ENCODE measurements at places on chromosomes 13 and 19.

- no peak for DNase-seq
These were observed 137.1 kb downstream of the SLC7A1 start for GRCh38 chr13:29458419-29458818.

GRCh38 chr13:107562203-107562602, 653.1 kb downstream of the LIG4 start:
- DNase-seq: no peak

GRCh38 chr13:84352946-84353345, 470.7 kb upstream of the SLITRK1 start:
- DNase-seq: no peak

DNA sequence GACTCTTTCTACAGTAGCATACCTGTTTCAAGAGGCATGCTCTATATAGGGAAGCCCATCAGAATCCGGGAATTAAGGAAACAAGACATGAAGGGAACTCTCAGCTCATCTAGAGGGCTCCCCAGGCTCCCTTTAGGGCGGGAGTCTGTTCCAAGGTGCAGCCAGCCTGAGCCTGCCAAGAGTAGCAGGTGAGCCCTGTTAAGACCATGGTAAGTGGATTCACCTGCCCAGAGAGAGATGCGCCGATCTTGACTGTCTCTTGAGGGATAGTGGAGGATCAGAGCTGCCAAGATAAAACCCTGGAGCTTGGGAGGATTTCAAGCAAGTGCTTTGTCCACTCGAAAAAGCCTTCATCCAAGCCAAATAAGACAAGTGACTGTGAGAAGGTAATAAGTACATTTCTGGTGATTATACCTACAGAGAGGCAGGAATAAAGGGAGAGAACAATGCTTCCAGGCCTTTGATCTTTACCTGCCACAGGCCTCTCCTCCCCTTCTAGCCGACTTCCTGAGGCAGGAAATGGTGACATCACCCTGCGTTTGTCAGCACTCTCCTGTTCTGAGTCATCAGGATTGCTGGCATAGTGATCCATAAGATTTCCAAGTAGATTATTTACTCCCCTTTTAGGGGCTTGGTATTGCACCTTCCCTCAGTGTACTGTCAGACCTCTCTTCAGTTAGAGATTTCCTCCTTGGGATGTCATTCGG, 31.5 kb downstream of the KLF5 start:
- no peak for DNase-seq

DNA sequence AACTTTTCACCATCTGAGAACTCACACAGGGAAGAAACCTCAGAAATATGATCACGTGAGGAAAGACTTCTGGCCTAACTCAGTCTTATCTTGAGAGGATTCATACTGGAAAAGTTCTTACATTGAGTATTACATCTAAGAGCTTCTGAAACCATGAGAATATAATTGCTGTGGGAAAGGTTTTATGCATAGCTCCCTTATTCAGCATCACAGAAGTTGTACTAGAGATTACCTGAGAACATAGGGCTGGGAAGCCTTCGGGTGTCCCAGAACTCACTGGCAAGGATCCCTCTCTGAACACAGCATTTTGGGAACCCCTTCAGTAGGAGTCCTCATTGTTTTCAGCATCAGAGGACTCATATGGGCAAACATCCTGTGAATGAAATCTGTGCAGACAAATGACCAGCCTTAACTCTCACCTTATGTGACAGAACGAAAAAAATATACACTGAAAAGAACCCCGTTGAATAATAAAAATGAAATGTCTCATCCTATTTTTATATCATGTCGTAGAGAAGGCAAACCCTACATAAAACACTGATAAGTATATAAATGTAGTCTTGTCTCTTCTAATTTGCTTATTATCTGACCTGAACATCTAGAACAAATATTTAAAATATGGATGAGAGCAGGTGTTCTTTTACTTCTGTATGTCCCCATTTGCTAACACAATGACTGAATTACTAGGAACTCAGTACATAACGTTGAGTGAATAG, 14.2 kb downstream of the ZNF274 start:
- no peak for DNase-seq

- no peak for DNase-seq
These were observed 82.8 kb downstream of the ITGBL1 start for GRCh38 chr13:101535192-101535746.

DNA sequence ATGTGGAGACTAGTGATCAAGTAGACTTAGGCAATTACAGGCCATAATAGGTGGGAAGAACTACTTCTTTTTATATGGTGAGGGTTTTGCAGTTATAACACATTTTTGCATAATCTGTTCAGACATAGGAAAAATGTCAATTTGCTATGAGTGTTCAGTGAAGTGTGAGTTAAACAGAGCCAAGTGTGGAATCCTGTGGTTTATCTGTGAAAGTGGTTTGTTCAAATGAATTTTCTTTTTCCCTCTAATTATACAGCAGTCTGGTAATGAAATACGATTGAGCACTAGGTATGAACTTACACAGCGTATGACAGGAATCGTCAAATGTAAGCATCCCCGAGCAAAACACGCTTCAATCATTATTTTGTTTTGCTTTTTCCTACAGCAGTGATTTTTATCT, 178.3 kb downstream of the STK24 start:
- DNase-seq: no peak

DNA sequence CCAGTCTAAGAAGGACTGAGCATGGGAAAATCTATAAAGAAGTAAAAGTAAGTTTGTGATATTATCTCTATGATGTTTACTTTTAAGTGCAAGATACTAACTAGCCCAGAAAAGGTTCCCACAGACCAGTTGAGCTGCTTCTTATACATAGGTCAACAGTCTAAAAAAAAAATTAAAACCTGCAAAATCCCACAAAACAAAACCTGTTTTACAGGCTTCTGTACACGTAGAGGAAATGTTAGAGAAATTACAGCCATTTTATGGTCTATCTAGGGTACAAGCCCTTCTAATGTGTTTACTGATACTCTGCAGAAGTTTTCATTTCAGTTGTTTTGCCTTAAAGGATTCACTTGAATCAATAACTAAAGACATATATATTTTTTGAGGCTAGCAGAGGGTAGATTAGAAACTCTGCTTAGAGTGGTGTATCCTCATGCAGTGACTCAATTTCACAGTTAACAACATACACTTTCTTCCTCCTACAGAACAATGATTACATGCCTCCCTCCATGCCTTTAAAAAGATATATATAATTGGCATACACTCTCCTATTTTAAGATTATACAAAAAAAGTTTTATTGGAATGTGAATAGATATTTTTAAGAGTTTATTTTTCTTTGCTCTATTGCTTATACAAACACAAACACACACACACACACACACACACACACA, 43.9 kb downstream of the CAB39L start:
- no peak for DNase-seq

- no peak for DNase-seq
These were observed 54.6 kb downstream of the TRPM4 start for GRCh38 chr19:49212016-49212701.

GRCh38 chr13:111380431-111380830, 60.0 kb downstream of the TEX29 start:
- no peak for DNase-seq

GRCh38 chr13:40313269-40314200, 352.9 kb downstream of the FOXO1 start:
- DNase-seq: no peak

DNA sequence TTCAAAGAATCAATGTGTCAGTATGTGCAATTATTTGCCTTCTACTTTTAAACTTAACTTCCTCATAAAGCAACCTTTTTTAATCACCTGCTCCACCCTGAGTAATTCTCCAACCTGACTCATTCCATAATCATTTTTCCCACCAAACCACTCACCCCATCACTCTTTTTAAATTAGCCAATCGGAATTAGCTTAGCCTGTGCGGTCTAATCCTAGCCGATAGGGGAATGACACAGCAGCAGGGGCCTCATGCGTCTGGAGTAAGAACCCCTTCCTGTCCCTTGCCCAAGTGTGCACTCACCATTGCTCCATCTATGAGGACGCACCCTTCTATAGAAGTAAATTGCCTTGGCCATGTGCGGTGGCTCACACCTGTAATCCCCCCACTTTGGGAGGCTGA, 27.4 kb upstream of the ZNF83 start:
- DNase-seq: no peak

DNA sequence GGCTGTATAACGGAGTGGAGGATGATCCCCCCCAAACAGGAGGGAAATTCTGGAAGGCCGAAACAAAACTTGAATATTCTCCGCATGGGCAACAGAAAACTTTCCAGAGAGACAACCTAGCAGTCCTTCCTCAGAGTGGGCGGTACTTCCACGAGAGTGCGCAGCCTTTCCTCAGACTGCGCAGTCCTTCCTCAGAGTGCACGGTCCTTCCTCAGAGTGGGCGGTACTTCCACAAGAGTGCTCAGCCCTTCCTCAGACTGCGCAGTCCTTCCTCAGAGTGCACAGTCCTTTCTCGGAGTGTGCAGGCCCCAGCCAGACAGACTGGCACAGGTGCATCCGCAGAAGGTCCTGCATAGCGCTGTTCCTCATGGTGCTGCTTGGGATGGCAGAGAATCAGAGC, 12.7 kb upstream of the GALP start:
- DNase-seq: no peak

GRCh38 chr19:1302533-1303239, 17.0 kb downstream of the EFNA2 start:
- DNase-seq: no peak

GRCh38 chr13:21905486-21905885, 234.6 kb downstream of the FGF9 start:
- no peak for DNase-seq

DNA sequence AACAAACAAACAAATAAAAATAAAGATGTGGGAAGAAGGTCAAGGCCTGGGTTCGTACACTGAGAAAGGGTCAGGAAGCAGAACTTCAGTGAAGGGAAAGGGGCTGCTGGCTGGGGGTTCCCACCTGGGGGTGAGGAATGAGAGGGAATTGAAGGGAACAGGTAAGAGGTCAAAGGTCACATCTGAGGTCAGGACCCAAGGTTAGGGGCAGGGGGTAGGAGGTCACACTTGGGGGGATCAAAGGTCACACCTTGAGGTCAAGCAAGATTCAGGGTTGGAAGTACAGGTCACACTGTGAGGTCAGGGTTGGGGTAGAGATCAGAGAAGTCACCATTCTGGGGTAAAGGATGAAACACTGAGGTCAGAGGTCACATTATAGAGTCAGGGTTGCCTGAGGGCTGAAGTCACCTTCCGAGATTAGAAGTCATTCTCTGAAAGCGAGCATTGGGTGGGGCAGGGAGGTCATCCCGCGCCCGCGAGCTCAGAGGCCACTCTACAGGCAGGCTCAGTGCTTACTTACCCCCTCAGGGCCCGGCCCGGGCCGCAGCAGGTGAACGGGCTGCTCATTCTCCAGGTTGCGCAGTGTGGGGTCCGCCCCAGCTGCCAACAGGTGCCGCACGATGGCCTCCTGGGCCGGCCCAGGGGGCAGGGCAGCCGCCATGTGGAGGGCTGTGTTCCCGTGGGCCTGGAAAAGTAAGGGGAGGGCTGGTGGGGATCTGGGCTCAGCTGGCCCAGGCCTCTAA, 10.8 kb downstream of the NFKBID start:
- no peak for DNase-seq

DNA sequence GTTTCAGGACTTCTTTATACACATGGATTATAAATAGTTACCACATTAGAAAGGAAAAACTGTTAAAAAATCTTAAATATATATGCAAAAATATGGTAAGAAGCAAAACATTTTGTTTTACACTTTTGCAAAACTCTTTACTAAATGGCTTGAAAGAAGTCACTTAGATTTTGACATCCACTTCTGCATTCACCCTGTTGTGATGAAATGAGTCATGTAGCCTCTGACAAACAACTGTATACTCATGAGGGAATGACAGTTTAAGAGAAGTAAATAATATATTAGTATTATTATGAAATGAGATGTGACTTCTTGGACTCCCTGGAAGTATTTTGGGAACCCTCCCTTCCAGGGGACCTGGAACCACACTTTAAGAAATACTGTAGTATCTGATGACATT, 275.6 kb downstream of the DACH1 start:
- DNase-seq: no peak

GRCh38 chr13:81683521-81683920, 1342.6 kb upstream of the SPRY2 start:
- no peak for DNase-seq

DNA sequence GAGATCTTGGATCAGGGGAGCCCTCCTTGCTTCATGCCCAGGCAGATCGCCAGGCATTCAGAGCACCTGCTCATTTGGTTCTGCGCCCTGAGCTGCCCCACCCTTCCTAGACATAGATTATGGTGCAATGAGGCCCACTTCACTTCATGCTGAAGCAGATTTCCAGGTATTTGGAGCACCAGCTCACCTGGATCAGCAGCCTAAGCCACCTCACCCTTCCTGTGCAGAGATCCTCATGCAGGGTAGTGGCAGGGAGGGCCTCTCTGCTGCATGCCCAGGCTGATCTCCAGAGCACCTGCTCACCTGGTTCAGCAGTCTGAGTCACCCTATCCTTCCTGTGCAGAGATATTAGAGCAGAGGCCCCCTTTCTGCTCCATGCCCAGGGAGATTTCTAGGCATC, 1966.1 kb downstream of the PCDH9 start:
- DNase-seq: no peak

DNA sequence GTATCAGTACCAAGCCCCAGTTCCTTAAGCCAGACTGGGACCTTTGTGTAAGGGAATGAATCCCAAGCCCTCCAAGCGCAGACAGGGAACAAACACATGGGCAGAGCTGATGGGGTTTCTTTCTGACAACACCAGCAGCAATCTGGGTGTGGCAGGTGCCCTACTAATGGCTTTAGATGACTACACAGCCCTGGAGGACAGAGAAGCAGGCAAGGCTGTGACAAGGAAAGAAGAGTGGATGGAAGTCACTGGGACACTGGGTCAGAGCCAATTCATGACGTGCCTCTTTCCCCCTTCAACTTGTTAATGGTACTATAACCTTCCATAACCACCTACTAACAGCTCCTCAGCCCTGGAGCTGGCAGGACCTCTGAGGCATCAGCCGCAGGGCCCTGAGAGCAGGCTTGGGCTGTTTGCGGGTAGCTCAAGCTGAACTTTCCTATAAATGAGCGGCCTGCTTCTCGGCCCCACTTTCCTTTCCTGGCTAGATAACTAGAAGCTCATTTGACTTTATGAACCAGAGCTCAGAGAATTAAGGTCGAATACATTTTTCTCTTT, 38.9 kb downstream of the RASL11A start:
- DNase-seq: no peak

GRCh38 chr19:34489175-34489574, 7.6 kb downstream of the WTIP start:
- no peak for DNase-seq

DNA sequence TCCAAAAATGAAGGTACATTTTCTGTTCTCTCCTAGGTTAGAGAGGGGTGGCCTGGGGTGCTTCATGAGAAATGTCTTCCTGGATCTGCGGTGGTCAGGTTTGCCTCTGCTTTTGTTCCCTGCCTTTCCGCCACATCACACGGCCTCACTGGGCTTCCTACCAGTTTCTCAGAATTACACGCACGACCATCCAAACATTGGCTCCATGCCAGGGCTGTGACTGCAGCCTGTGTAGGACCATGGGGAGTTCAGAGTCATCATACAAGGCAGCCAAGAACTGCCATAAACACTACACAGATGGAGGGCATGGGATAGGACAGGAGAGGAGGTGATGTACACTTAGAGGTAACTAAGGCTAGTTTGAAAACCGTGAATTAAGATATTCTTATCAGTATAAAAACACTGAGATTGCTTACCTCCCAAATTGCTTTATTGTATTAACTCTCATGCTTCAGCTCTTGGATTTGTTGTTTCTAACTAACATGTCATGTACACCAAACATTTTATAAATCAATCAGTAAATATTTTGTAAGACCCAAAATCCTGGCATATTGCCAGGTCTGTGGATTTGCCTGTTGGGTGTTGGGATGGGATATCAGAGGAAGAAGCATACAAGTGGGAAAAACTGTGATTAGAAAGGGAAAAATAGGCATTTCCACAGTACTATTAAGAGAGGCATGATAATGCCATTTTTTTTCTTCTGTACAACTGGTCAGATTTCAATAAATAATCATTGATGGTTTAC, 45.2 kb downstream of the CDADC1 start:
- no peak for DNase-seq
